ENCODE measurements at places on chromosomes 12 and 14.

DNA sequence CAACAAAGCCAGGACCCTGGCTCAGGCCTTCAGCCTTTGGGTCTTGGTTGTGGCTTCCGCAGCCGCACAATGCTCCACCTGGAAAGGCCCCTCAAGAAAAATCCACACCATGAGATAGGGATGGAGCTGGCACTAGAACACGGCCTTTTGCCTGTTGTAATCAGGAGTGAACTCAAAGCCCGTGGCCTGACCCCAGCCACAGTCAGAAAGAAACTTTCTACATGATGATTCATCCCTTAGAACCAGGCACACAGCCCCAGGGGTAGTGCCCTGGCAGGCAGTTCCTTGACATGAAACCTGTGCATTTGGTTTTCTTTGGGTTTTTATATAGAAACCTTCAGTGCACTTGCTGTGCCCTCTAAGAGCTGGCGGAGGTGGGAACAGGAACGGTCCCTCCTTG lies 5.1 kb downstream of the CLMN start:
- no peak for DNase-seq

DNA sequence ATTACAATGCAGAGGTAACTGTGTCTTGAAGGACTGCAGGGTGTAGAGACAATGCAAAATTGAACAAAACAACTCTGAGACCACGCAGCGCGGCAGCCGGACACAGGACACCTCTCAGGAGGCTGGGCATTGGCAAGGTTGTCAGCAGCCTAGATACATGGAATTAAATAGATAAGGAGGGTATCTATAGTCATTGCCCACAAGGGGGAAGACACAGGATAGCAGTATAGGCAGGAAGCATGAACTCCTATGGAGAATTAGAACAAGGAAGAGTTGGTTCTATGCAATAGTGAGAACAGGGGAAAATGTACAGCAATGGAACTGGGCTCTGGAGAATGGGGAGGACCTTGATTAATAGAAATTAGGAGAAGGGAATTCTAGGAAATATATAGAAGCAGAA lies 164.1 kb downstream of the C12orf42 start:
- DNase-seq, result no peak

DNA sequence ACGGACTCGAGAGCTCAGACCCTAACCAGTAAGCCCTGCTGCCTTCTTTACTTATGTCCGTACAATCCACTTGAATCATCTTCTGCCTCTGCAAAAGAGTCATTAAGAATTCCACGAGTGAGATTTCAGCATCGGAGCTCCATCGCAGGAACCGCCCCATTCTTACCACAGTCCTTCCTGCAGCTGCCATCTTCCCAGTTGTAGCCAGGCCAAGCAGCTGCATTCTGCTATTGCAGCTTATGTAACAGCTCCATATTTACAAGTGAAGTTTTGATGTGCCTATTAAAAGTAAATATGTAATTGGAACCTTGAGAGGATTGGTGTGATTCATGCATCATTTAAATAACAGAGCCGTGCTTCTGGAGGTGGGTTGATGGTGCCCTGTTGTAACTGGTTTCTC lies 157.4 kb downstream of the KICS2 start:
- DNase-seq, result no peak

- DNase-seq, result no peak
Observed at GRCh38 chr12:132211816-132212215, 67.6 kb downstream of the NOC4L start.

DNA sequence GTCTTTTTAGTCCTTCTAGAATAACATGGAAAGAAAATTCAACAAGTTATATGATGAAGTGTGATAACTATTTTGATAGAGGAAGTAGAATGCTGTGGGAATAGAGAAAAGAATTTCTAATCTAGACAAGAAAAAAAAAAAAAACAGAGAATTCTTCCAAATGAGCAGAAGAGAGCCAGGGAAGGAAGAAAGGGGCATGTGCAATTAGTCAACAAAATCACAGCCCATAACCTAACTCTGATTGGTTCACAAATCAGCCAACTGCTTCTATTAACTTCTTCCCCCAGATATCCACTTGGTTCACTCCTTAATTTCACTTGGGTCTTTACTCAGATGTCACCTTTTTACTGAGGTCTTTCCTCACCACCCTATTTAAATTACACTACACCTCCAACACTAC lies 69.5 kb downstream of the BTG1 start:
- DNase-seq, result no peak

DNA sequence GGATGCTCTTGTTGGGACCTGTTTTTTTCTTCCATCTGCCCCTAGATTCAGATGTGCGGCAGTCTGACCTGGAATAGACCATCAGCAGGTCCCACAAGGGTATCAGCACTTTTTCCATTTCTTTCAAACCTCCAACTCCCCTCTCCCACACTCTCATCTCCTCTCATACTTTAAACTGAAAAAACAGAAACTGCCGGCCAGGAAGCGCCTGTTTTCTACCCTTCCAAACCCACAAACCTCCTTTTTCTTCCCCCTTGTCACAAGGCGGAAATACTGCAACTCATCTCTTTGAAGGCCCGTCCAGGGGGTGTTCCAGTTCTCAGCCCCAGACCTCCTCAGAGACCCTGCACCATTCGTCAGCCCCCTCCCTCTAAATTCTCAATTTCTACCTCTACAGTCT lies 62.5 kb upstream of the FKBP4 start:
- no peak for DNase-seq

DNA sequence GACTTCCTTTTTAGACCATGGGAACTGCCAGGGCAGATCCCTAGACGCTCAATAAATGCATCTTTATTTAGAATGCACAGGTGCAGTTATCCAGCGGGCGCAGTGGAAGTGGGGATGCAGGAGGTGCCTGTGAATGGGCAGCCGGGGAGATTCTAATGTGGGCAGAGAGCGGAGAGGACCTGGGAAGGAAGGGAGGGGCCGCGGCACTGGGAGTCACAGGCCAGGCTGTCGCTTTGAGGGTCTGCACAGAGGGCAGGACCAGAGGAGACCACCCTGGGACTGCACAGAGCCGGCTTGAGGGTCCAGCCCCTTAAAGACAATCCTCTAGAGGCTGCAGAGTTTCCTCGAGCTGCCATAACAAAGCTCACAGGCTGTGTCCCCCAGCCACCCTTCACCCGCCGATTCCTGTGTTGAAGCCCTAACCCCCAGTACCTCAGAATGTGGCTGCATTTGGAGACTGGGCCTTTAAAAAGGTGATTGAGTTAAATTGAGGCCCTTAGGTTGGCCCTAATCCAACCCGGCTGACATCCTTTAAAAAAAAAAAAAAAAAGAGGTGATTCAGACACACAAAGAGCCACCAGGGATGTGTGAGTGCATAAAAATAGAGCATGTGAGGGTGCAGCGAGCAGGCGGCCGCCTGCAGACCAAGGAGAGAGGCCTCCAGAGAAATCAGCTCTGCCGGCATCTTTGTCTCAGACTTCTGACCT lies 44.4 kb upstream of the PPP2R5C start:
- no peak for DNase-seq

GRCh38 chr12:50042693-50043092 lies 14.7 kb upstream of the ASIC1 start:
- DNase-seq, result no peak
